Muscle of arm (tissue), 14 donors: ENCODE measurements at places on chromosomes 7 and 10.

DNA sequence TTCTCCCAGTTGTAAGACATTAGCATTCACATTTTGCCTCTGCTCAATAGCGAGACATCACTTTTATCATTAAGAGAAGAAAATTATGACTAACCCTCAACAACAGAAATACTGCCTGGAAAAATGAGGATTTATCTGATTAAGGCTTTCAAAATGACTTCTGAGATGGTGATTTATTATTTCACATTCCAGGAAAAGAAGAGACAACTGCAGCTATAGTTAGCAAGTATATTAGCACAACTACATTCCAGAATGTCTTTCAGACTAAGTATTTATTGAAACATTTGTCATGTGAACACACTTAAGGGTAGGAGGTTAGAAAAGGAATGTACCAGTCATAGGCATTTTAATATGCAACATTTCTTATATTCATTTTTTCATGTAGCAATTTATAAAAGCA, 162.0 kb downstream of the IQUB start:
- DNase-seq, result no peak

DNA sequence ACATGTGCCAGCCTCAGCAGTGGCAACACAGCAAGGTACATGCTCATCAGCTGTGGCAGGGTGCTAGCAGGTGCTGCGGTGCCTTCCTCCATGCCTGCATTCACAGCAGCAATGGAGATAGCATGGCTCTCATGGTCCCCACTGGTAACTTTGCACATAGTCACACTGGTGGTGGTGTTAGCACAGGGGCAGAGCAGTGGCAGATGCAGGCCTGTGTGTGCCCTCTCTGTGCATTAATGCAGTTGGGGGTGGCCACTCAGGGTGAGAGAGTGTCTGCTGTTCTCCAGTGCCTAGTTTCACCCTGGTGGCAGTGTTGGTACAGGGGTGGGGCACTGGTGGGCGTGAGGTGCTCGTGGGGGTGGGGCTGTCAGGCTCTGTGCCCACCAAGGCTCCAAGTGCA, 17.7 kb upstream of the PPP1R3A start:
- DNase-seq, result no peak

- peak; percentile 64 for DNase-seq
Measured at GRCh38 chr10:24556750-24557742, 166.6 kb downstream of the ARHGAP21 start.

GRCh38 chr7:125529249-125529648, 599.6 kb upstream of the POT1 start:
- no peak for DNase-seq

DNA sequence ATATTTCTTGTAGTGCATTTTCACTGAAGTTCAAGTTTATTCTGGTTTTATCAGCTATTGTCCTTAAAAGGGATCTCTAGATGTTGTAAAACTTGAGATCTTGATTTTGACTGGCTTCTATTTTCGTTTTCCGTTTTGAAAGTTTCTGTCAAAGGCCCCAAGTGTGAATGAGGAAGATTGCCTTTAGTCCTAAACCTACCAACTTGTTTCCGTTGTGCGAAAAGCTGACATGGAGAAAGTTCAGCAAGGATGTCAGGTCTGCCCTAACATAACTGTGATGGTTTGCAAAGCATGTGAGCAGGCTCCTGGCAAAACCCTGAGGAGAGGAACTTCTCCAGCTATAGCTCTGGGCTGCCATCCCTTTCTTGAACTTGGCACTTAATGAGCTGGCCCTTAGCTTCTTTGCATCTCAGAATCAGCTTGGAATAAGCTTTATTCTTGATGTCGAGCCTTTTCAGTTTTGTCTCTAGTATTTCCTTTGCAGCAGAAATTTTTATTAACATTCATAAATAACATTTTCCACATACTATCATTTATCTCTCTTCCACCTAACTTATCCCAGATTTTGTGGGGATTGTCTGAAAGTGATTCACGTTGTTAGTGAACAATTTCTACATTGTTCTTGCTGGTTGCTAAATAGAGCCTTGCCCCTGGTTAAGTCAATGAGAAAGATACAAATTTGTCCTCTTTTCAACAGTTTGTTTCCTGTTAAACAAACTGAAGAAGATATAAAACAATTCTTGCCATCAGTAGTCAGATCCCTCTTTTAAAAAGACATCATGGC, 559.4 kb downstream of the SUGCT start:
- DNase-seq, result no peak

DNA sequence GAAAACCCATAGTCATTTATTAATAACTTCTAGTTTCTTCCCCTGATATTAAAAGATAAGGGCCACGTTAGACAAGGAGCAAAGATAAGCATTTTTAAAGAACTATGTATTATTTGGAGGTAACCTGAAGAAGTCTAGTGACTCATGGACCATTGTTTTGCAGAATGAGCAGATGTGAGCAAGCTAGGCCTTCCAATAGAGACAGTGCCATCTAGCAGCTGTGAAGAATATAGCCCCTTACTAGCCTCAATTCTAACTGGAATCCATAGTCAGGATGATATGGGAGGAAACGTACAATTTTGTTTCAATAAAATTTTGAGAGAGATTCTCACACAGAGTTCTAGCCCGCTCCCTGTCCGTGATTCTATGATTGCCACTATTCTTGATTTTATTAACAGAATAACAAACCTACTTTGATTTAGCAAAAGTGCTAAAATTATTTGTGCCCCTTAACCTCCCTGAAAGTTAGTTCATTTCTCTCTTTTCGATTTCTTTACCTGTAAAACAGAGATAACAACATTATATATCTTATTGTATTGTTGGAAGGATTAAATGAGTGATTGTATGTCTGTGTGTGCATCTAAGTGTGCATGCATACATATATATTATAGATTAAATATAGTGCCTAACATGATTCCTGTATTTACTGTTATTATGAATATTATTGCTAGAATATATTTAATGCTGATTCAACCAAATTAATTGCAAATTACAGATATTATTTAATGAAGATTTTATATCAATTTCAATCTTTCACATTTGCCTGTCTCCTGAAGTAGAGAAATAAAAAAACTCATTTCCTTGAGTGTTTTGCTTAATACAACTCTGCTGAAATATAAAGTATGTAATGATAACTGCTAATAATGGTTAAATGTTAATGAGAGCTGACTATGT, 22.7 kb downstream of the FAM237B start:
- DNase-seq, result peak; percentile 7

DNA sequence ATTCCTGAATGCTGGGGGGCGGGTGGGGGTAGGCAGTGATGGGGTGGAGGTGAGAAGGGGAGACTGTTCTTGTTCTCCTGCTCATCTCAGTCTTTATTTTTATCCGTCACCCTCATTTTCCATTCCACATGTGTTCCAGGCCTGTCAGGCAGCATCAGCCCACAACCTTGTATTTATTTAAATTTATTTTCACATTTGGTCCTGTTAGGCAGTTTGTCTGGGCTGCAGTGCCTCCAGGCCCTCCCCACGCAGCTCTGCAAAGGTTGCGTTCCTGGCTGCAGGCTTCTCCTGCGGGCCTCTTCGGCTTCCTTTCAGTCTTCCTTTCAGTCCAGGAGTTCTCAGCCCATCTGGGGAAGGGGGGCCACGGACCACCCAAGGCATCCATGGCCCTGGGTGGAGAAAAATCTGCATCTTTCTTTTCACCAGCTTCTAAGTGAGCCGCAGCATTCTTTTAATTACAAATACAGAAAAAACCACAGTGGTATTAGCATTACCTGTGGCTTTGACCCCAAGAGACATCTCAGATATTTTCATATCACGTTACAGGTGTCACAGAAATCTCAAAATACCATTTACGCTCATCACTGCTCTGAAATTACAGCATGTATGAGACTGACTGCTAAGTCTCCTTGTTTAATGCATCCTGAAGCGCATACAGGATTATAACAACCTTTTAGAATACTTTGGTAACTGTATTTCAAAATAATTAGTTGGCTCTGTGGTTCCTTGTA, 94.0 kb downstream of the C10orf105 start:
- DNase-seq, result no peak

DNA sequence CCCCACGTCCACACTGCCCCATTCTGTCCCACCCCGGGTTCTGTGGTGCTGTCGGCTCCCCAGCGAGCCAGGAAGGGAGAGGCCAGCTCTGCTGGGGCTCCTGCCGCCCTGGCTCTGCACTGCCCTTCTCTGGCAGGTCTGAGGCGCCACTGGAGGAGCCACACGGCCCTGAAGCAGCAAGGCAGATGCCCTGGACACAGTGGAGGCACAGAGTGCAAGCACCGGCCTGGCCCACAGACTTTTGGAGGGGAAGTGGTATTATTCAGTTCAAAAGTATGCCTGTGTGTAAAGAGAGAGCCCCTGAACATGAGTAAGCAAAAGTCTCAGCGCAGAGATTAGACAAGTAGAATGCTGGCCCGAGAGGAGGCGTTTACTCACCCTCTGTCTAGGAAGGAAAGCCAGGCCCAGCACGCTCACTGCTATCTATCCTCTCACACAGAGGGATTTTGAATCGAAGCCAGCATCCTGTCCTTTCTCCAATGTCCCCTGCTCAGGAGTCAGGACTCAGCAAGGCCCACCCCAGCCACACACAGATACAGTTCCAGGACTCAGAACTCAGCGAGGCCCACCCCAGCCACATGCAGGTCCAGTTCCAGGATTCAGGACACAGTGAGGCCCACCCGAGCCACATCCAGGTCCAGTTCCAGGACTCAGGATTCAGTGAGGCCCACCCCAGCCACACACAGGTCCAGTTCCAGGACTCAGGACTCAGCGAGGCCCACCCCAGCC, 115.0 kb downstream of the EGFR start:
- DNase-seq, result no peak

DNA sequence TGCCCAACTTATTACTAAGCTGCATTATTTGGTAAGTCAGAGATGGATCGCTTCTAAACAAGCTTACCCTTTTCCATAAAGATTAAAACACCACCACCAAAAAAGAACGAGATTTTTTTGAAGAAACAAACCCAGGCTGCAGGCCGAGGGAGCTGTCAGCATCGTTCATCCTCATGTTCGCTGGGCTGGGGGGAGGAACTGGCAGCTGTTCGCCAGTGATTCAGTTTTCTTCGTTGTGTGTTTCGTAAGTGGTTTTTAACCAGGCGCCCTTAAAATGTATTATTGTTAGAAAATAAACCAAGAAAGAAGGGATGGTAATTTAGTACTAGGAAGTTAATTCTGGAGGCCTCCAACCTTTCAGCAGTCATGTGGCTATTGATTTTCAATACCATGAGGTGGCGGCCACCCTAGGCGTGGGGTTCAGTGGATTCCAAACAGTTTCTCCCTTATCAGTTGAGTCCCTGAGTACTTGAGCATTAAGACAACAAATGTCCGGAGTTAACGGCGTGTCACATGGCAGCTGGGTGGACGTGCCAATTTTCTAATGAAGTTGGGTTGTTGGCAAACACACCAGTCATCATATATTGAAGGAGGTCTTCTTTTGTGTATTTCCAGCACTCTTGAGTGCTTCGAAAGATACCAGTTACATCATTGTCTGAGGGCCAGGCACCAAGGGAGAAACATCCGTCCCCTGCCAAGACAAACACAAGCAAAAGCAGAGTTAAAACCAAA, 173.2 kb downstream of the EBF3 start:
- no peak for DNase-seq

DNA sequence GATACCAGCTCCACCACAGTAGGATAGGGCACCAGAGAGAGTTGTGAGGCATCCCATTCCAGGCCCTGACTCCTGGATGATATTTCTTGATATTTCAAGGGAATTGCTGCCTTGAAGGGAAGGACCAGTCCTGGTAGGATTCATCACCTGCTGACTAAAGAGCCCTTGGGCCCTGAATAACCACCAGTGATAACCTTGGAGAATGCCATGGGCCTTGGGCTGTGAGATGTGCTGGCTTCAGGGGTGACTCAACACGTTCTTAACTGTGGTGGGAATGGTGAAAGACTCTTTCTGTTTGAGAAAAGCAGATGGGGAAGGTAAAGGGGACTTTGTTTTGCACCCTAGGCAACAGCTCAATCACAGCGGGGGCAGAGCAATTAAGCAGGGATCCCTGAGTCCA, 21.4 kb upstream of the ASZ1 start:
- DNase-seq, result no peak

- DNase-seq, result no peak
Measured at GRCh38 chr10:55224007-55224781, 423.2 kb upstream of the PCDH15 start.

GRCh38 chr7:41097501-41097900, 605.4 kb downstream of the INHBA start:
- DNase-seq, result no peak

- DNase-seq, result no peak
Measured at GRCh38 chr7:48443051-48443450, 271.8 kb downstream of the ABCA13 start.

- no peak for DNase-seq
Measured at GRCh38 chr10:53528974-53529373, 756.4 kb upstream of the MBL2 start.

GRCh38 chr10:70967591-70968587, 79.5 kb upstream of the PCBD1 start:
- no peak for DNase-seq

- no peak for DNase-seq
Measured at GRCh38 chr10:5457741-5458140, 41.6 kb downstream of the CALML5 start.

DNA sequence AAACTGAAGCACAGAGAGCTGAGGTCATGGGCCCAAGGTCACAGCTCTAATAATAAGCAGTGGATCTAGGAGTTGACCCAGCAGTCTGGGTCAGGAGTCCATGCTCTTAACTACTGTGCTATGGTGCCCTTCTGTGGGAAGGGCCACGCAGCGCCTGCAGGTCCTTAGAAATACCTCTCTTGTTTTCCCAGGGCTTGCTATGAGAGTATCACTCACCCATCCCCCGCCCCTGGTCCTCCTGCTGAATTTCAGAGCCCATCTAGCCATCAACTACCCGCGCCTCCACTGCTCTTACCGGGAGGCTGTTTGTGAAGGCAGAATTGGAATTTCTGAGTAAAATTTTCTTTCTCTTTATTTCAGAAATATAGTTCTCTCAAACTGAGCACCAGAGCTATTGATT, 27.3 kb upstream of the CRHR2 start:
- DNase-seq, result no peak

- no peak for DNase-seq
Measured at GRCh38 chr10:110471566-110472139, 26.1 kb upstream of the DUSP5 start.

- no peak for DNase-seq
Measured at GRCh38 chr7:93948106-93948505, 26.6 kb downstream of the GNG11 start.

GRCh38 chr7:48899932-48900331, 24.4 kb upstream of the CDC14C start:
- no peak for DNase-seq
